ENCODE measurements at places on chromosomes 2 and 18. TPM values are rescaled to one million over a fixed set of nuclear protein-coding genes. Genes with fewer than 3 reads are reported as not detected.

DNA sequence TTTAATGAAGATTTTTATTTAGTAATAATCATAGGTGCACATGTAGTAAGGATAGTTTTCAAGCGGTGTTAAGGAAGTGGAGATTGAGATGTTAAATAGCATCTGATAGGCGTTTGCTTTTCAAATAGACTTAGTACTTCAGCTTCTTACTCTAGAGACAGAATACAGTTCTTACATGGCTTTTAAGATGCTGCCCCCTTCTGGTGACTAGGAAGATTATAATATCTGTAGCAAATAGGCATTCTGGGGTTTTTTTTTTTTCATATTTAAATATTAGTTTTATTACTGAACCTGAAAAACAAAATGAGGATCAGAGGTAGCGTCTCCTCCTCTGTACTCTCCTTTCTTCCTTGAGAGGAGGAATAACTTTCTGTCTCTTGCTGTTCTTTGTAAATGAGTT is 100.2 kb downstream of the AGAP1 start:
- H3K4me3 ChIP-seq = no peak overlapping the region
- H3K27ac ChIP-seq = no peak overlapping the region
- H3K4me1 ChIP-seq = no peaks in the 10 kb centered on the region
- H3K27me3 ChIP-seq = no peaks in the 10 kb centered on the region
- no peaks in the 10 kb centered on the region for H3K36me3 ChIP-seq
- no peak for DNase-seq

DNA sequence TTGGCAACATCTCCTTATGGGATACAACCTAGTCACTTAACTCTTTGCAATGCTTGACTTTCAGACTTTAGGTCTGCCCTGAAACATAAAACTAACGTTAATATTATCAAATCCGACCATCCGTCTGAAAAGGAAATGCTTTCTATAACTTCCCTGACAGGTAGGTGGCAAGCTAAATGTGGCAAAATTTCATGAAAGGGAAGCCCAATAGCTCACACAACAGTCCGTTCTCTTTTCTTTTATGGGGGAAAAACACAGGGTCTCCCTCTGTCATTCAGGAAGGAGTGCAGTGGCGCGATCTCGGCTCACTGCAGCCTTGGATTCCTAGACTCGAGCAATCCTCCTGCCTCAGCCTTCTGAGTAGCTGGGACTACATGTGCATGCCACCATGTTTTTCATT is 52.9 kb downstream of the SFT2D3 start:
- no peaks in the 10 kb centered on the region for H3K27me3 ChIP-seq
- no peak overlapping the region for H3K4me3 ChIP-seq
- no peaks in the 10 kb centered on the region for H3K4me1 ChIP-seq
- peaks cover 4% of the 10 kb centered on the region for H3K36me3 ChIP-seq
- H3K27ac ChIP-seq = no peak overlapping the region

DNA sequence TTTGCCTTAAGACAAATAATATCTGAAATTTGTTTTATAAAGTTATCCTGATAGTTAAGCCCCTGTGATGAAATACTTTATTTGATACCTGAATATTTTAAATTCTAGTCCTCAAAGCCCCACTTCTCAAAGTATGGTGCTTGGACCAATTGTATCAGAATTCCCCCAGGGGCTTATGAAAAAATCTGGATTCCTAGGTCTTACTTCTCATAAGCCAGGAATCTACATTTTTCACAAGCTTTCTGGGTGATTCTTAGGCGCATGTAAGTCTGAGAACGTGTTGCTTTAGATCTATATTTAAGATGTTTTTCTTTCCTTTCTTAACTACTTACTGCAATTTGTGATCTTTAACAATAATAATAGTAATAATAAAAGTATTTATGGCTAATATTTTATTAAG is 53.1 kb downstream of the MYO1B start:
- no peak overlapping the region for H3K27ac ChIP-seq
- H3K4me1 ChIP-seq = peaks cover 32% of the 10 kb centered on the region
- no peaks in the 10 kb centered on the region for H3K27me3 ChIP-seq
- H3K36me3 ChIP-seq = peaks cover 6% of the 10 kb centered on the region

- no peaks in the 10 kb centered on the region for H3K36me3 ChIP-seq
- DNase-seq = no peak
- H3K4me1 ChIP-seq = no peaks in the 10 kb centered on the region
- H3K4me3 ChIP-seq = no peak overlapping the region
Observed at GRCh38 chr2:67899187-67899586, 163.6 kb downstream of the C1D start.

- H3K27me3 ChIP-seq = peaks cover 27% of the 10 kb centered on the region
- no peak overlapping the region for H3K27ac ChIP-seq
- H3K4me3 ChIP-seq = no peak overlapping the region
- no peak for DNase-seq
- H3K4me1 ChIP-seq = peaks cover 34% of the 10 kb centered on the region
Observed at GRCh38 chr2:66578054-66578686, 143.2 kb downstream of the MEIS1 start.

DNA sequence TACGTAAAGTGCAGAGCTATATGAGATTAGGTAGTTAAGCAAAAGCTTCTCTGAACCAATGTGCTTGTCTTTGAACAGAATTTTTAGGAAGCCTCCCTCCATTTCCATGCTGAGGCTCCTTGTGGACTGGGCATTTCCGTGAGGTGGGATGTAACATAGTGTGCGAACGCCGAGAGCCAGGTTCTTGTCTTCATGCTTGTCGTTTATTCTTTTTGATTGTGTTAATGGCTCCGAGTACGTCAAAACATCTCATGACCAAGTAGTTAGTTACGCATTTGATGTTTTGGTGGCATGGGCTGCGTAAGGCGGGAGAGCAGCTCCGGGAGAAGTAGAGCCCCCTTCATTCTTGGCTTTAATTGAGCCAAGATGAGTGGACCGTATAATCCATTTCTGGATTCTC is 32.9 kb downstream of the DGKD start:
- no peaks in the 10 kb centered on the region for H3K27me3 ChIP-seq
- H3K4me1 ChIP-seq = peaks cover 18% of the 10 kb centered on the region
- H3K4me3 ChIP-seq = no peak overlapping the region

DNA sequence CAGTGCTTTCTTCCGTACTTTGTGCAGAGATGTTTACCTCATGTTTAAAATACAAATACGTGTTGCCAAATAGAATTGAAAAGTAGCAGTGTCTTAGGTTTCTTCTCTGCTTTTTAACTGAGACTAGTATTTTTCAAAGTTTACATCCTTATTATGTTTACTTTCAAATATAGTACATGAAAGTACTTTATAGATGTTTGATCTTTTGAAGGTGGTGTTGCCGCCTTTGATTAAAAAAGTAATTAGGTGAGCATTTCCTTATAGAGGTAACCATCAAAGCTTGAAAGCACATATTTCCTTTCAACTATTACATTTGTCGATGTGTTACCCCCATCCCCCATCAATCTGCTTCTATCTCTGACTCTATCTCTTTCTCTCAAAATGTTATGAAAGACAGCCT is 87.0 kb downstream of the CERS6 start:
- DNase-seq = no peak
- H3K4me1 ChIP-seq = no peaks in the 10 kb centered on the region
- H3K36me3 ChIP-seq = no peaks in the 10 kb centered on the region
- no peaks in the 10 kb centered on the region for H3K27me3 ChIP-seq
- H3K4me3 ChIP-seq = no peak overlapping the region
- no peak overlapping the region for H3K27ac ChIP-seq

DNA sequence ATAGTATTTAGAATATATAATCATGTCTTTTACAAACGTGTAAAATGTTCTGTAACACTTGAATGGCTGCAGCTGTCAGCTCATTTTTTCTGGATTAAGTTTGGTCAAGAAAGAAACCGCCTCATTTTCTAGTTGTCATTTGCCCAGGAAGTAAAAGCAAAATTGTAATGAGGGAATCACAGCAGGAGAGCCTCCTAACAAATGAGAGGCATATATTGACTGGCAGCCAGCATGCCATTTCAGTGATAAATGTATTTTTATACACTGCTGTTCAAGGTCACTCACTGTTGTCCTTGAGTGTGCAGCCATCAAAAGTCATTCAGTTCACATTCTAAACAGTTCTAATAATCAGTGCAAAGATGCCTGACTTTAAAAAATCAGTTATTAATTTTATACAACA is 144.3 kb upstream of the BOD1L2 start:
- H3K4me3 ChIP-seq = no peak overlapping the region
- H3K27ac ChIP-seq = no peak overlapping the region
- no peaks in the 10 kb centered on the region for H3K27me3 ChIP-seq
- peaks cover 2% of the 10 kb centered on the region for H3K4me1 ChIP-seq
- H3K36me3 ChIP-seq = no peaks in the 10 kb centered on the region

GRCh38 chr18:1062588-1062987 is 157.9 kb downstream of the ADCYAP1 start:
- no peak for DNase-seq
- no peak overlapping the region for H3K27ac ChIP-seq
- H3K4me1 ChIP-seq = no peaks in the 10 kb centered on the region
- H3K36me3 ChIP-seq = no peaks in the 10 kb centered on the region
- H3K4me3 ChIP-seq = no peak overlapping the region

Gene CNRIP1
- total RNA-seq = 26.4 TPM

Gene IL36RN
- total RNA-seq = not detected

Gene WIPF1
- total RNA-seq = 7.3 TPM

Gene SULT1C4
- 1.6 TPM for total RNA-seq

Gene PROC
- total RNA-seq = 150 TPM

Gene DPP10
- 4.1 TPM for total RNA-seq
